GM12891 (cell line): ENCODE measurements at places on chromosomes 13 and 19.

DNA sequence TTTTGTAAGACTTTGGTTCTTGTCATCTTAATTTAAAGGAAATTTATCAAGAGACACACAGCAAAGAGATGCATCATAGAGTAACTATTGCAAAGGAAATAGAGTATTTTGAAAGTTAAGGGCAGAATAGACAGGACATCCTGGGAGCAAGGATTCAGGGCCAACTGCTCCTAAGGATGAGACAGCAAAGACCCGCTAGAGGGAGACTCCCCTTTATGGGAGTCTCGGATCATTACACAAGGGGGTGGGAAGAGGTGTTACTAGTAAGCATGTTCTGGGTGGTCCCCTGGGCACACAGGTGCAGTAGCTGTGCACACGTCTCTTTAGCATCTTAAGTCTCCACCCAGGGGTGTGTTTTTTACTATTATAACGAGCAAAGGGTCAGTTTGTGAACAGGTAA lies 9.6 kb downstream of the ZSCAN5C start:
- DNase-seq, result no peak

DNA sequence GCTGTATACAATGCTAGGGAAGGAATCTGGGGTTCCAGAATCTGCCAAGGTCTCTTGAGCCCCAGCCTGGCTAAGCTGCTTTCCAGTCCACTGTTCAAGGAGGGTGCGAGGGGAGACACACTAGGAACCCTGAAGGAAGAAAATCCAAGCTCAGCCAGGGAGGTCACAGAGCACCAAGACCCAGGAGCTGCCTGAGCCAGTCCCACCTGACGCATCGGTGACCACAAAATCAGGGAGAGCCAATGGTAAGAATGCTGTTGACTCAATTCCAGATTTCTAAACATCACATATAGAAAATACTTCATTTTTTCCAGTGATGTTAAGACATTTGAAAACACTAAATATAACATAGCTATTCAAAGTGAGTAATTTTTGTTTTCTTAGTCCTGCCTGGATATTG lies 50.1 kb downstream of the CEP89 start:
- DNase-seq, result no peak

DNA sequence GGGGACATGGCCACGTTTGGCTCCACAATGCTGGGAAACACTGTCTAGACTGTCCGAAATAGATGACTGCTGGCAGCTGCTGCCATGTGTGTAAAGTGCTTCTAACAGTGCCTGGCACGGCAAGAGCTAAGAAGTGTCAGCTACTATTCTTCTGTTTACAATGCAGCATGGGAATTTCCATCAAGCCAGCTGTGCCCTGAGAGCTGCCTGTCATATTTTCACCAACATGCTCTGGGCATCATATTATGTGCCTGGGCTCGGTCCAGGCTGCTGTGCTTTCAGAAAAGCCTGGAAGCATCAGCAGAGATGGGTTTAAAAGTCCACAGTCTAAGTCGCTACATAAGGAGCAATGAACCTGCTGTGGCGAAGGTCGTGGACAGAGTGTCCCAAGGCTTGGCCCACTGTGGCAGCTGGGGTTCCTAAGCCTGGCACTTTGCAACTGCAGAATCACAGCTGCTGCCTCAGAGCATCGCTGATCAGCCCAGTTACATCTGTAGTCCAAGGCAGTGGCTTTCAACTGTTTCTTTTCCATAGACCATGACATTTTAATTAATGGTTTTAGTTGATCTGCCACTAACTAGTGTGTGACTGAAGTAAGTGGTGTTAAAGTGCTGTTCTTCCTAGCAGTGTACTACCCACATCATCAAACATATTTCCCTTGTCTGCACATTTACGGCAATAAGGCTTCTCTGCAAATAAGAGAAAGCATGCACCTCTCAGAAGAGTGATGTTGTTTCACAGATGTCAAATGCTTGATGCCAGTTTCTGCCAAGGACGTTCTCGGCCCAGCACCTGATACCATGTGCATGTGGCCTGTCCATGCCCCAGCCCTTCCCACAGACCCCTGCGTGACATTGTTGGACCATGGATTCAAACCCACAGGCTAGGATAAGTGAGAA lies 95.7 kb upstream of the C1QTNF9B start:
- DNase-seq, result no peak

DNA sequence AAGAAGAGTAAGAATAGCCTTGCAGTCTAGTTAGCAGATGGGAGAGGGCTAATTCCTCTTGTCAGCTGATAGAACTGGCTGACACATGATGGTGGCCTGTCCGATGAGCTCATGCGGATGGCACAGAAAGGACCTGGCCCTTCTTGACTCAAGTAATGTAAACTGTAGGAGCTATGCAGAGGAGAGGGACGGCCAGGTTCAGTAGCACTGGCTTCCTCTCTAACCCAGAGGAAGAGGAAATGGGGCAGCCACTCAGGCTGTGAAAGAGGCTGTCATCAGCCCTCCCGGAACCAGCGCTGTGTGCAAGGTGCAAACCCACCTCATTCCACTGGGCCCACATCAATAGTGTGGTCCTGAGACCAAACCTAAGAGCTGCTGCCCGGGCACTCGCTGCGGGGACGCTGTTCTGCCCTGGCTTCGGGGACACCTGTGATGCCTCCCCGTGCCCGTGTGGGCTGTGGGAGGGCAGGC lies 30.8 kb upstream of the USE1 start:
- DNase-seq, result no peak

GRCh38 chr19:13918726-13919411 lies 12.9 kb downstream of the CC2D1A start:
- DNase-seq, result no peak

DNA sequence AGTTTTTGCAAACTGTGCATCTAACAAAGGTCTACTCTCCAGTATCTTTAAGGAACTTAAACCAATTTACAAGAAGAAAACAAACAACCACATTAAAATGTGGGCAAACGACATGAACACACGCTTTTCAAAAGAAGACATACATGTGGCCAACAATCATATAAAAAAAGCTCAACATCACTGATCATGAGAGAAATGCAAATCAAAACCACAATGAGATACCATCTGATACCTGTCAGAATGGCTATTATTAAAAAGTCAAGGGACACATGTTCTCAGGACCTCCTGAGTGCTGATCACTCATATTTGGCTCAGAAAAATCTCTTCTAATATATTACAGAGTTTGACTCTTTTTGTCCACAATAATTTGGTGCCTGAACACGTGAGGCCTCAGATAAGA lies 14.2 kb upstream of the LILRB1 start:
- DNase-seq, result no peak

GRCh38 chr13:26656919-26657318 lies 99.4 kb downstream of the WASF3 start:
- DNase-seq, result no peak
